ENCODE measurements at places on chromosomes 2 and 18.

DNA sequence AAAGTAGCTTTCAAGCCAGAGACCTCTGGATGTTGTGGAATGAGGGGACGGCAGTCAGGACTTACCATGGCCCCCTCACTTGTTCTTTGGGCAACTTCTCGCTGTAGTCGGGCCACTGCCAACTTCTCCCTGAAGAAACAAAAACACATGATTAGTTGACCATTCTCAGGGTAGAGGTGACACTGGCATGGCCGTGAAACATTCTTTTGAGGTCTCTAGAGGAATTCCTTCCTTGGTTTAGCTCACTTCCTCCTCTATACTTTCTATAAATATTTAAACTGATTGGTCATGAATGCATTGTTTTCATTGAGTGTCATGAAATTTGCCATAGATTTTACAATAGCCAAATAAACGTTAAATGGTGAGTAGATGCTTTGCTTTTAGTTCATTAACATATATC, 354.6 kb downstream of the NCKAP5 start:
- DNase-seq = no peak

DNA sequence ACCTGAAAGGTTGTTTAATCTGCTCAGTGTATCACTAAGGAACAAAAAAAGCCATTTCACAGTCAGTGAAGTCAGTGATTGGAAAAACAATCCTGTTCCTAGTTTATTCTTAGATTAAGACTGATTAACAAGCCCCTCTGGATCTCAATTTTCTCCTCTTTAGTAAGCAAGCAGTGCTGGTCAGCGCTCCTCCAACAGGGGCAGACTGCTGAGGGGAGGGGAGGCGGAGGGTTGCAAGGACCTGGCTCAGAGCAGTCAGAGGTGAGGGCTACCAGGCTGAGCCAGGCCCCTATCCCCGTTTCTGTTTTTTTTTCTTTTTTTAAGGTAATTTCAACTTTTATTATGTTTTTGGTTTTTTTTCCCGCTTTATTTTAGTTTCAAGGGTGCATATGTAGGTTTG, 24.7 kb upstream of the KCNS3 start:
- DNase-seq = no peak

DNA sequence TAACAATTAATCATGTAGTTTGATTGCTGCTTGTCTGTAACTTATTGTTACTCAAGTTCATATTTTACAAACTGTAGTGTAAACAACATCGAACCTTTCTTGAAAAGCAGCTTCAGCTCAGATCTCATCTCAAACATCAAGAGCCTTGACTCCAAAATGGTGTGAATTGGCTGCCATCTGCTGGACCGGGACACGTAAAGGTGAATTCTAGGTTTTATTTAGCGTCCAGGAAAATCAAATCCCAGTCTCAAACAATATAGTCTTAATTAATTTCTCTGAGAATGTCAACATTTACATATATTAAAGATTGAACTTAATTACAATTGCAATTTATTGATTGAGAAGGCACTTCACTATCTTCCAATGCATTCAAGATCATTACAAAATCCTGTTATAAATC, 453.0 kb downstream of the GALR1 start:
- DNase-seq = peak; percentile 11

DNA sequence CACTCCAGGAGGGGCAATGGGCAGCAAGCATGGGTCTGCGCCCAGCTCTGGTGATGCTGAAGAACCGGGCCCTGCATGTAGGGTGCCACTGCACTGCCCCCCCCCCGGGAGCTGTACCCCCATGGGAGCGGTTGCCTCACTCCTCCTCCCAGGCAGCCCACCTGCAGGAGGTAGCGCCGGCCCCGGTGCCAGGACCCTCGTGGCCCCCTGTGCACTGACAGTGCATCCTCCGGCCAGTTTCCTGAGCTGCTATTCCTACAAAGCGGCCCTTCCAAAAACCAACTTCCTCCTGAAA, 109.4 kb downstream of the ZNF516 start:
- DNase-seq = no peak

- DNase-seq = no peak
These were observed 91.5 kb downstream of the ATAD2B start for GRCh38 chr2:23835423-23835822.

- DNase-seq = no peak
These were observed 80.1 kb upstream of the CTDP1 start for GRCh38 chr18:79599441-79599931.

DNA sequence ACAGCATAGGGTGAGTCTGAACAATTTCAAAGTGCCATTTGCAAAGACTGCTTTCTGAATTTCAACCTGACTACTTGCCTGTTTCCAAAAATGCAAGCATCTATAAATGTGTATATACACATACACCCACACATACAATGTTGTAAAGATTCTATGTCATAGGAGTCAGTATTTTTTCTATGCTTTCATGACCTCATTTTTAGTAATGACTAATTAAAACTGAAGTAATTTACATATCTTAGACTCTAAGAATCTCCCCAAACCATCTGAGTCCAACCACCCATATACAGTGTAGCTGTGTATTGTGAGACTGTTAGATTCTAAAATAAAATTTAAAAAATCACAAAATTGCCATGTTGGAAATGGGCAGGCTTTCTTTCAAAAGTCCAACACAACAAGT, 162.0 kb upstream of the STK17B start:
- no peak for DNase-seq

DNA sequence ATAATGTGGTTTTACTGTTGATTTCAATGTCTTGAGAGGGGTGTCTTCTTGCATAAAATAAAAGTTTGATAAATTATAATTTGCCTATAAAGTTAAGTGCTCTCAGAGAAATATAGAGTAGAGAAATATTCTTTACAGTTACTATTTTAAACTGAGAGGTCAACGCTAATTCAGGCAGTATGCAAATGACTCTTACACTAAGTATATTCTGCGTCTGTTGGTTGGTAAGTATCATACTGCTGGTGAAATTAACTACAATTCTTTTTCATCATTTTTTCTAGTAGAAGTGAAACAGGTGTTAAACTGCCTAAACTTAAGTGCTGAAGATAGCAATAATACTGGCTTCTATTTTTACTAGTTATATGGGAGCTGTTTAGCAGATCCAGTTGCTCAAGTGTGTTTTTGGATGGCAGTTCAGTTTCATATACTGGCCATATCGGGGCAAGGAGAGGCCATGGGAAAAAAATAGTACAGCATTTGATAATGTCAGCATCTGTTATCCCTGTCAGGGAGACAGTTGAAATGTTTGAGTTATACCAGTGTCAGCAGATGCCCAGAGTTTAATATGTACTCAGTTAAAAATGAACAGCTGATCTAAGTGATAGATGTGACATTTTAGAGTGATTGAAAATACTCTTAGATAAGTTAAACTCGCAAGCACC, 86.2 kb downstream of the MIB1 start:
- DNase-seq = no peak

GRCh38 chr2:177325554-177325953, 61.0 kb upstream of the NFE2L2 start:
- DNase-seq = no peak

DNA sequence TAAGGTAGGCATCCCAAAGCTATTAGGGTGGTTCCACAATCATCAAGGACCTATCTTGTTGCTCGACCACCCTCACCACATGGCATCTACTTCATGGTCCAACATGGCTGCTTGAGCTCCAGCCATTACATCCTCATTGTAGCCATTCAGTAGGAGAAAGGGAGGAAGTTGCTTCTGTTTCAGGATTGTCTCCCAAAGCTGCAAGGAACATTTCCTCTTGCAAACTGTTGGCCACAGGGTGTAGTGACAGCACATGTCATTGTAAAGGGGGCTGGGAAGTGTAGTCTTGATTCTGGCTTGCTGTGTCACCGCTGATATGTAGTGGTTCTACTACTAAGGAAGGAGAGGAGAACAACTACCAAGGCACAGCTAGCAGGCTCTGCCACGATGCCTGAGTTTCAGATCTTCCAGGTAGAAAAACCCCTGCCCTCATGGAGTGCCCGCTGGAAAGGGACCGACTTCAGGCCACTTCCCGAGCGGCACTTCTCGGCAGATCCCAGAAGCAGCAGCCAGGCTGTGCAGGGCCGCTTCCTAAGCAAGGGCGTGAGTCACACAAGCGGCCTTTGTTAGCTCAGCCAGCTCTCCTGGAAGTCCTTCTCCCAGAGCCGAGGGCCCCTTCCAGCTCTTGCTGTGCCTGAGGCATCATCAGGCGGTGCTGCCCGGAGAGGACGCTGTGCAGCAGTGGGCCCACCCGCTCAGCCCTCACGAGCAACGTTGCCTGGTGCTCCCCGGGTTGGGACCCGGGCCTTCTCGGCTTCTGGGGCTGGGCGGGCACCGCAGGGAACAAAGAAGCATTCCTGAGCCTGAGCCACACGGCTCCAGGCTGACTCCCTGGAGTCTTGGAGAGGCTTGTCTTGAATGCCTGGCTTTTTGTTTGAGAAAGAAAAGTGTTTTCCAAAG, 58.2 kb downstream of the HS6ST1 start:
- DNase-seq = no peak

DNA sequence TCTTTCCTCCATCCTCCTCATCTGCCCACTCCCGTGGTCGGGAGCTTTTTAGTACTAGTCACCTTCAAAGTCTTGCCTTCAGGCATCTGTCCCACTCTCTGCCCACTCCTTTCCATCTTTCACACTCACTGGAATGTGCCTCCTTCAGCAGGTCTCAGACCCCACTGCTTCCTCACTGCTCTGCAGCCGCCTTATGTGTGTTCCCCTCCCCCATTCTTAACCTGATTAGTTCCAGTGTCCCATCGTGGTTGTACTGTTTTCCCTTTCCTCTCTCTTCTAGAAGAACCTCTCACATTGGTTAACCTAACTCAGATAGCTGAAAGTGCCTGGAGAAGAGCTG, 3.0 kb downstream of the ARMC9 start:
- DNase-seq = no peak

DNA sequence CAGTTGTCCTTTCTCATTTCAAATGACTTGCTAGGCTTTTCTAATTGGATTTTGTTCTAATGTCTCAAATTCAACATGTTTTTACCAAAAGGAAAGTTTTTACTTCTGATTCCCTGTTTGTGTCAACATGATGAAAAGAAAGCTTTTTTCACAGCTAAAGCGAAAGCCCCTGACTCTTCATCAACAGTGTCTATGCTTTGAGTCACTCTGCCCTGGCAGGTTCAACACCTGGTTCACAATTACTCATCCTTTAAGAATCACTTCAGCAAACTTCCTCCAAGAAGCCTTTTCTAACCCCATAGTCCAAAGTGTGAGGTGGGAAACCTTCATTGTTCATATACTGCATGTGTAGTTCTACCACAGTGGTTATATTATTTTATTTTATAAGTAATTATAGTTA, 7.6 kb upstream of the DSG2 start:
- DNase-seq = no peak

DNA sequence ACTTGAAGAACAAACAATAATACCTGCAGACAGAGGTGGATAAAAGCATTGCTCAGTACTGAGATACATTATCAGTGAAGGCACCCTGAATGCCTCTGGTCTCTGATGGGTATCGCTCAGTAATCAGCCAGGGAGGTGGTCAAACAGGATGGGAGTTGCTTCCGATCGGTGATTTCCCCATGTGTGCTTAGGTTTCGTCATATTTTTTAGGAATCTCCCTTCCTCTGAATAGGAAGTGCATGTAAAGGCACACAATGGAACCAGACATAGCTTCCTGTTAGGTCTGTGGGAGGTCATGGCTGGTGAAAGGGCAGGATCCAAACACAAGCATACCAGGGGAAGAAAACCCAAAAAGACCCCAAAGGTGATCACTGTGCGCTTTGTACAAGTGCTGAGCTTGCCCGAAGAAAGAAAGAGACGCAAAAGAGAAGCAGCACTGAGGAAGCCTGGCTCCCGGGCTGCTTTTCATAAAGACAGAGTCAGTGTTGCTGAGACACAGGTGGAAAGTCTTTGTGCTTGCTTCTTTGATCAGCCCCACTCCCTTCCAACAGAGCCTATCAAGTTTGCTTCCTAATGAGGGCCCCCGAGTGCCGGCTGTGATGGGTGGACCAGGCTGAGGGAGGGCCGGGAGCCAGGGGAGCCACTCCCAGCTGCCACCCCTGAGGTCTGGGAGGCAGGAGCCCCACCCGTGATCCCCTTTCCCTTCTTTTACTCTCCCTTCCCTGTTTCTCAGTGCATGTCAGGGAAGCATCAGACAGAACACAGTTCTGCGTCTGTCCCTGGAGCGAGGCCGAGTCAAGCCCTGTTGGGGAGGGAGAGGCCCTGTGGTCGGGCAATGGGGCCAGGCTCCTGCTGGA, 138.2 kb downstream of the SH3RF3 start:
- DNase-seq = no peak

GRCh38 chr2:157897106-157897971, 21.2 kb upstream of the ACVR1 start:
- peak; percentile 61 for DNase-seq

- no peak for DNase-seq
These were observed 61.7 kb upstream of the TMEM17 start for GRCh38 chr2:62567669-62568068.

- no peak for DNase-seq
These were observed 4.7 kb downstream of the ACP1 start for GRCh38 chr2:269356-270030.

GRCh38 chr2:240778426-240778825, 41.6 kb downstream of the KIF1A start:
- DNase-seq = no peak

DNA sequence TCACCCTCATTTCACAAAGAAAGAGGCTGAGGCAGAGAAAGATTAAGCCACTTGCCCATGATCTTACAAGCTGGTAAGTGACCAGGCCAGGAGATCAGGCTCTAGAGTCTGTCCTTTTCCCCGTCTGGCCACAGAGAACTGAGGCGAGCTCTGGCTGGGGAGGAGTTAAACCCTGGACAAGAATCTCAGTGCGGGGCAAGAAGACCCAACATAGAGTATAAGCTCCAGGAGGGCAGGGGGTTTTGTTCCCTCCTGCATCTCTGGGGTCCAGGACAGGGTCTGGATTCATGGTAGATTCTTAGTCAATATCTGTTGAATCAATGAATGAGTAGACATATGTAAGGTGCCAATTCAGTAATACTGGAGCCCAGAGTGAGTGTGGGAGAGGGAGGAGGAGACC, 12.9 kb upstream of the INPP5D start:
- DNase-seq = no peak

GRCh38 chr2:69461404-69461803, 24.2 kb upstream of the NFU1 start:
- DNase-seq = no peak

GRCh38 chr2:47618272-47618552, 164.7 kb upstream of the MSH6 start:
- no peak for DNase-seq

- no peak for DNase-seq
These were observed 232.3 kb downstream of the DCC start for GRCh38 chr18:52572036-52573000.

GRCh38 chr2:210389856-210390255, 74.9 kb upstream of the MYL1 start:
- DNase-seq = no peak

DNA sequence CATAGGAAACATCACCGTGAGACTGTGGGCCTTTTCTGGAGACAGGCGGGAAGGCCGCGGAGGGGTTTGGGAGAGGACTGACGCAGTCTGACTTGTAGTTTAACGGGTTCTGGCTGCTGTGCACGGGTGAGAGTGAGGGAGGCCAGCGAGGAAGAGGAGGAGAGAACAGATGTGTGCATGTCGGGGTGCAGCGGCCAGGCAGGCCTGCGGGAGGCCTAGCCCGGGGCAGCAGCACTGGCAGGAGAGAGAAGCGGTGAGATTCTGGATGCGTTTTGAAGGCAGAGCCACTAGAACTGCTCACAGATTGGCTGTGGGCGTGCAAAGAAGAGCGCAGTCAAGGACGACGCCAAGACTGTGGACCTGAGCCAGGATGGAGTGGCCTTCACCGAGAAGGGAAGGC, 53.9 kb downstream of the PTGR3 start:
- DNase-seq = no peak

- no peak for DNase-seq
These were observed 7.7 kb upstream of the TRAPPC8 start for GRCh38 chr18:31950583-31950982.

- no peak for DNase-seq
These were observed 567 bp downstream of the PCYOX1 start for GRCh38 chr2:70258532-70258875.

All from B cell (primary cell).